ENCODE measurements at places on chromosomes 1 and 21. TPM values are rescaled to one million over a fixed set of nuclear protein-coding genes. Genes with fewer than 3 reads are reported as not detected.

GRCh38 chr1:24904731-24905354, 25.2 kb downstream of the RUNX3 start:
- H3K27ac ChIP-seq: no peak overlapping the region
- H3K4me3 ChIP-seq: no peak overlapping the region
- H3K27me3 ChIP-seq: peaks cover 85% of the 10 kb centered on the region
- no peaks in the 10 kb centered on the region for H3K36me3 ChIP-seq

GRCh38 chr1:115676498-115677181, 34.9 kb downstream of the VANGL1 start:
- H3K36me3 ChIP-seq: no peaks in the 10 kb centered on the region
- no peaks in the 10 kb centered on the region for H3K27me3 ChIP-seq
- H3K4me1 ChIP-seq: peaks cover 68% of the 10 kb centered on the region
- no peak for DNase-seq
- no peak overlapping the region for H3K4me3 ChIP-seq

- H3K36me3 ChIP-seq: no peaks in the 10 kb centered on the region
- no peak for DNase-seq
- no peaks in the 10 kb centered on the region for H3K4me1 ChIP-seq
- H3K27me3 ChIP-seq: peaks cover 72% of the 10 kb centered on the region
- H3K4me3 ChIP-seq: no peak overlapping the region
- H3K27ac ChIP-seq: no peak overlapping the region
These were observed 368.8 kb downstream of the NPHP4 start for GRCh38 chr1:5623399-5623798.

Gene SHISAL2A
- total RNA-seq: not detected

Gene COA7
- total RNA-seq: 18.5 TPM

- no peak for DNase-seq
- no peaks in the 10 kb centered on the region for H3K36me3 ChIP-seq
- H3K27me3 ChIP-seq: no peaks in the 10 kb centered on the region
- H3K4me1 ChIP-seq: no peaks in the 10 kb centered on the region
These were observed 94.8 kb upstream of the PRMT6 start for GRCh38 chr1:106961646-106962045.

GRCh38 chr1:93593854-93594602, 87.6 kb downstream of the BCAR3 start:
- H3K36me3 ChIP-seq: peaks cover 20% of the 10 kb centered on the region
- H3K4me3 ChIP-seq: no peak overlapping the region
- H3K27me3 ChIP-seq: no peaks in the 10 kb centered on the region
- no peak for DNase-seq

Gene IQGAP3
- total RNA-seq: 0.36 TPM
